ENCODE measurements at places on chromosomes 4 and X. TPM values are rescaled to one million over a fixed set of nuclear protein-coding genes. Genes with fewer than 3 reads are reported as not detected.

The PITX2 gene
- polyA plus RNA-seq = not detected

The SPANXD gene
- polyA plus RNA-seq = not detected

DNA sequence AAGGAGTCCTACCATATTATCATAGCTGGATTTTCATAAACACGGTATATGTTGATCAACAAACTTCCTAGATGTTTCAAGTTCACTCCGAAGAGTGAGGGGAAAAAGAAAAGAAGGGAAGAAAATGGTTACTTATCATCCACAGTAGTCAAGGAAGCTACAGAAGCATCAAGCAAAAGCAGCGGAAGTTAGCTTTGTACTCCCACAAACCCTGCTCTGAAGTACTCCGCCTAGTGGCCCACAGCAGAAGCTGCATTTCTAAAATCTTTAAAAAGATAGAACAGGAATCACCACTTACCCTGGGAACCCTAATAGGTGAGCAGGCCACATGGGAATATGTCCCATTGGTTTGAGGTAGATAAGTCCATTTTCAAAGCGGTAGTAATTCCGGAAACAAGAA lies 28.5 kb upstream of the FRG1 start:
- no peaks in the 10 kb centered on the region for H3K36me3 ChIP-seq
- H3K4me3 ChIP-seq = no peak overlapping the region

DNA sequence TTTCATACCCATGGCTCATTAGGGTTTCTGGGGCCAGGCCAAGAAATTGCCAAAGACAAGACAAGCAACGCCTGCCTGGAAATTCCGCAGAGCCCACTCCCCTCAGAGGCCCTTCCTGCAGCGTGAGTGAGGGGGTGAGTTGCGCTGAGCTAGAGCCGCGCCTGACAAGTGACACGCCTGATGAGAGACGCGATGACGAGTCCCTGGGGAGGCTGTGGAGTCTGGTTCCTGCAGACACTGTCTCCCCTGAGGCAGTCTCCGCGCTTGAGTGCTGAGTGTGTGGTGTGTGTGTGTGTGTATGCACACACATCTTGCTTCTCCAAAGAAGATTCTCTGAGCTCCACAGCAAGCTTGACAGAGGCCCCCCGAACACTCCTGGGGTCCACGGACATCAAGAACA lies 269.8 kb downstream of the BCOR start:
- H3K4me3 ChIP-seq = no peak overlapping the region
- H3K36me3 ChIP-seq = no peaks in the 10 kb centered on the region
- H3K27me3 ChIP-seq = no peaks in the 10 kb centered on the region
- H3K27ac ChIP-seq = no peak overlapping the region

- H3K36me3 ChIP-seq = no peaks in the 10 kb centered on the region
- H3K4me3 ChIP-seq = no peak overlapping the region
- DNase-seq = no peak
- no peaks in the 10 kb centered on the region for H3K27me3 ChIP-seq
- H3K4me1 ChIP-seq = no peaks in the 10 kb centered on the region
- H3K27ac ChIP-seq = no peak overlapping the region
These were observed 67.3 kb upstream of the TACR3 start for GRCh38 chr4:103787057-103787456.

GRCh38 chrX:143663755-143664154 lies 27.9 kb upstream of the SLITRK4 start:
- H3K27ac ChIP-seq = no peak overlapping the region
- no peak for DNase-seq
- no peaks in the 10 kb centered on the region for H3K4me1 ChIP-seq
- H3K36me3 ChIP-seq = no peaks in the 10 kb centered on the region
- H3K4me3 ChIP-seq = no peak overlapping the region
- H3K27me3 ChIP-seq = no peaks in the 10 kb centered on the region

DNA sequence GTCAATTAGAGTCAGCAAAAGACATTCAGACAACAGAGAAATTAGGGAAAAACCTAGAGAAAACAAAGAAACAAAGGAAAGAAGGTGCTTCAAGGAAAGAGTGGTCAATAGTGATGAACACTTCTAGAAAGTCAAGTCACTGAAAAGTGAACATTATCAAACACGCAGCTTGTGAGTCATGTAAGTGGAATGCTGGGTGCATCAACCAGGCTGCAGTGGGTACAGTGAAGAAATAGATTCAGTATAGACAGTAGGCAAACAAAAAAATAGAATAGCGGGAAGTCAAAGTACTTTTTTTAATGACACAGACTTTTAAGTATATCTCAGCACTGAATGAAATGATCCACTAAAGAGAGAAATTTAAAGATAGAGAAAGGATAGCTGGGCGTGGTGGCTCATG lies 245.8 kb downstream of the ARHGAP24 start:
- DNase-seq = no peak
- H3K27me3 ChIP-seq = no peaks in the 10 kb centered on the region
- H3K4me1 ChIP-seq = peaks cover 26% of the 10 kb centered on the region
- H3K4me3 ChIP-seq = no peak overlapping the region
- peaks cover 3% of the 10 kb centered on the region for H3K36me3 ChIP-seq
